ENCODE measurements at places on chromosomes 7 and 10.

DNA sequence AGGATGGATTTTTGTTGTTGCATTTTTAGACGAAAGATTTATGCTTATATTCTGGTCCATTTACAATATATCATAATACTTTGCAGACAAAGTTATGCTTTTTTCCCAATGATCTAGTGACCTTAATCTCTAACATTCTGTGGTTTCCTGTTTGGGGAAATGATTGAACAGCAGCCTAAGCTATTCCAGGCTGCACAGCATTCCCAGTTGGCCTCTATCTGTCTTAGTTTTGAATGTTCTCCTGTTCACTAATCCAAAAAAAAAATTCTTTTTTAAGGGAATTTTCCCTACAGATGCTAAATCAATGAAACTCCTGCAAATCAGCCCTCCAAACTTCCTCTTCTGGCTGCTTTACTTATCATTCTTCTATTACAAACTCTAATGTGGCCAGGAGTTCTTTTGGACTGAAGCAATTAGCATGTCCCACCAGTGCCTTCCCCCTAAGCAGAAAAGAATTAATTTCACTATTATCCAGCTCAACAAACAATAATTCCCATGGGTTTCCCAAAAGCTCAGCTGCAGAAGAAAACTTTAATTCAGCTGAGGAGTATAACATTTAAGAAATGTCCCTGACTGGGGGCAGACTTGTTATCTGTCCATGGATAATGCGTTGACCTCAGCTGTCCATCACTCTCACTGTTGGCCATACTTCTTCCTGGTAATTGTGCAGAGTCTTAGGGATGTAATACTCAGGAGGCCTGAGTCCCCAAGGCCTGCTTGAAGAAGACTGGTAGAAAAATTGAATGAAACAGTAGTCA is 81.9 kb upstream of the TRIL start:
- DNase-seq, result no peak

GRCh38 chr10:36534471-36535002 is 590.9 kb upstream of the ANKRD30A start:
- no peak for DNase-seq

DNA sequence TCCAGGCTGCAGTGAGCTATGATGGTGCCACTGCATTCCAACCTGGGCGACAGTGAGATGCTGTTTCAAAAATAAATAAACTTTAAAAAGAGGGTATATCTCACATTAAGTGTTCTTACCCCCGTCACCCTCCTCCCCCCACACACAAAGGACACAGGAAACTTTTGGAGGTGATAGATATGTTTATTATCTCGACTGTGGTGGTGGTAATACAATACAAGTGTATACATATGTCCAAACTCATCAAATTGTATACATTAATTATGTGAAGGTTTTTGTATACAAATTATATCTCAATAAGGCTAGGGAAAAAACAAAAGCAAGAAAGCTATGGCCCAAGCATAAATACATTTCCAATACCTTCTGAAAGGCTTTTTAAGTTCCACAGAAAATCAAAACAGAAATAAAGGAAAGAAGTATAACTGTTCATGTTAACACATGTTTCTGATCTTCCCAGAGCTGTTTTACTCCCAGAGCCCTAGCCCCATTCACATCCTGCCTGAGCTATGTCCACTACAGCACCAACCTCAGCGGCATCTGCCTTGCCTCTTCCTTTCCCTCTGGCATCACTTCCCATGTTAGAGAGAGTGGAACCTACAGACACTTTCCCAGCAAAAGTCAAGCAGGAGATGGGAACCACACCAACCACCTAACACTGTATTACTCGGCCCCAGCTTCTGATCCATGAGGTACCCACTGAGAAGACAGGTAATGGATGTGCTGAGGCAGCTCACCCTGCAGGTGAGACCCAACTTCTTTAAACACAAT is 48.1 kb downstream of the SGMS1 start:
- DNase-seq, result no peak

GRCh38 chr7:158992759-158993158 is 136.4 kb downstream of the DYNC2I1 start:
- DNase-seq, result no peak

Measured in stimulated activated CD4-positive, alpha-beta T cell treated with anti-CD3 and anti-CD28 coated beads, Interleukin-1b, Interleukin-23, amount 100 ng/mL, for 4 hours (primary cell).